ENCODE measurements at places on chromosomes 4 and X.

GRCh38 chr4:101291198-101291597, 56.1 kb downstream of the PPP3CA start:
- DNase-seq = no peak

DNA sequence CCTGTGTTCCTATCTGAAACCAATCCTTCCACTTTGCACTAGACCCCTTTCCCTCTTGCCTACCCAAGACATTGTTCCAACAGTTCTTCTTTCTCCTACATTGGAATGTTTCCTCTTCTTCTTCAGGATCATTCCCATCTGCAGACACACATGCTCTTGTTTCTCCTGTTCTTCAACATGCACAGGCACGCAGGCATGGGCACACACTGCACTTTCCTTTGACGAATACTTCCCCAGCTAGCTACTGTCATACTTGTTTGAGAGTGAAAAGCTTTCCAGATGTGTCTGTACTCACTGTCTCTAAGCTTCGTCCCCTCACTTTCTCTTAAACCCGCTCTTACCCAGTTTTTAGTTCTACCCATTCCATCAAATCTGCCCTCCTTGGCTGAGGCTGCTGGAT, 31.8 kb upstream of the ERVMER34-1 start:
- DNase-seq = no peak

GRCh38 chrX:3584415-3584996, 128.9 kb downstream of the PRKX start:
- DNase-seq = no peak

DNA sequence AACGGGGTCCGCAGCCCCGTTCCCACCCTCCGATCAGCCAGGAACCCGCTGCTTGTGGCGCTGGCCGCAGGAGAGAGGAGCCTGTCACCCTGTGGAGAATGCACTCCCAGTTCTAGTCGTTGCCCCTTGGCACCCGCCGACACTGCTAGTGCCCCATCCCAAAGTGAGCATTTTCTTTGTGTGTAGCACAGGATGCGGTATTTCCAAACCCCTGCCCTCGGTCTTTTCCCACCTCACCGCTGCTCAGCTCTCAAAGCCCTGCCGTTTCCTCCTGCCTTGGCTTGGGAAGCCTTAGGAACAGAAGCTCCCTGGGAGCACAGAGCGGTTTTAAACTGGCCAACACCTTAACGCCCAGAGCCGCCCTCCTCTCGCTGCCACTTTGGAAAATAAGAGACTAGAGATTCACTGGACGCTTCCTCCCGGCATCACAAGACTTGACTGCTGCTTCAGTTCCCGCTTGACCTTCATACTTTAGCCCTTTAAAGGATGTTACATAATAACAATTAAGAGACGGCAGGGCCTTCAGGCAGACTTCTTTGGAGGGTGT, 772 bp downstream of the CYP4V2 start:
- DNase-seq = no peak

- no peak for DNase-seq
Observed at GRCh38 chr4:145635117-145635516, 15.9 kb downstream of the MMAA start.

DNA sequence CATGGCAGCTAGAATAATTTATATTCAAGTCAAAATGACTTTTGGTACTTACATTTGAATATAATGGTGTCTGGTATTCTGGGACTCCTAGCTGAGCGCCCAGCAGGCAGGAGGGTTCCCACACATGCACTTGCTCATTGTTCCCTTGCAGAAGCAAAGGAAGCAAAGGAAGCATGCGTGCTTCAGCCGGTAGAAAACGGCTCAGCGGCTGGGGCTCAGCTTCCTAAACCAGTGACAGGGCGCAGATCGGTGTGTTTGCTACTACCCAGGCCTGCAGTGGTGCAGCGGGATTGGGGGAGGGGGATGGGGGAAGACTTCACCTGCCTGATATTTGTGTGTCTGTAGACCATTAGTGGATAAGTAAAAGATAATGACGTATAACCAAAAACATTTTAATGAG, 978.3 kb upstream of the TENM3 start:
- no peak for DNase-seq

DNA sequence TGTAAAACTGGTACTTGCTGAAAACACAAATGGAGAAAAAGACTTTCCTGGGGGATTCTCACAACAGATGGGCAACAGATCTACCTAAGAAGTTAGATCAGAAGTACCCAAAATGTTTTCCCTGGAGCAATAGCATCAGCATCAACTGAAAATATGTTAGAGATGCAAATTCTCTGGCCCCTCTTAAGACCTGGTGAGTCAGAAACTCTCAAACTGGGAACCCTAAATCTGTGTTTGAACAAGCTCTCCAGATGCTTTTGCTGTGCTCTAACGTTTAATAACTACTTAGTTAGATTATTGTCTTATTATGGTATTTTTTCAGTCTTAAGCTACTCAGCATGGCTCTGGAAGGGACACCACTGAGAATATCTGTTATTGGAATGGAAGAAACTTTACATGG, 55.2 kb upstream of the TRPC3 start:
- DNase-seq = no peak

- no peak for DNase-seq
Observed at GRCh38 chr4:173319696-173320095, 14.5 kb downstream of the HMGB2 start.

DNA sequence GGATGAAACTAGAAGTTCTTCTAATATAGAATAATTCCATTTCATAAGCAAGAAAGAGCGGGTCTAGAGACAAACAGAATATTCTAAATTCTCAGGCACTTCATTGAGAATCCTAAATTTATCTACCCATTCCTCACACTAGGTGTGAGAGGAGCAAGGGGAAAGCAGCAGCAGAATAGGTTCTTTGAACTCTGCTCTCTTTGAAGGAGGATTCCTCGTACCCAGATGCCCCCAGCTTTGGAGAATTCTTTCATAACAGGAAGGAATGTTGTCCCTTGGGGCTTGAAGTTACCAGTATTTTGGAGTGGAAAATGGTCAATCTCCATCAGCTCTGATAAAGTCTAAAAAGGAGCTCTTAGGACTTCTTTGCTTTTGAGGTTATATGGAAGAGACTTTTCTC, 59.7 kb upstream of the RASGEF1B start:
- DNase-seq = no peak

GRCh38 chrX:52983321-52984000, 25.1 kb upstream of the FAM156A start:
- no peak for DNase-seq

DNA sequence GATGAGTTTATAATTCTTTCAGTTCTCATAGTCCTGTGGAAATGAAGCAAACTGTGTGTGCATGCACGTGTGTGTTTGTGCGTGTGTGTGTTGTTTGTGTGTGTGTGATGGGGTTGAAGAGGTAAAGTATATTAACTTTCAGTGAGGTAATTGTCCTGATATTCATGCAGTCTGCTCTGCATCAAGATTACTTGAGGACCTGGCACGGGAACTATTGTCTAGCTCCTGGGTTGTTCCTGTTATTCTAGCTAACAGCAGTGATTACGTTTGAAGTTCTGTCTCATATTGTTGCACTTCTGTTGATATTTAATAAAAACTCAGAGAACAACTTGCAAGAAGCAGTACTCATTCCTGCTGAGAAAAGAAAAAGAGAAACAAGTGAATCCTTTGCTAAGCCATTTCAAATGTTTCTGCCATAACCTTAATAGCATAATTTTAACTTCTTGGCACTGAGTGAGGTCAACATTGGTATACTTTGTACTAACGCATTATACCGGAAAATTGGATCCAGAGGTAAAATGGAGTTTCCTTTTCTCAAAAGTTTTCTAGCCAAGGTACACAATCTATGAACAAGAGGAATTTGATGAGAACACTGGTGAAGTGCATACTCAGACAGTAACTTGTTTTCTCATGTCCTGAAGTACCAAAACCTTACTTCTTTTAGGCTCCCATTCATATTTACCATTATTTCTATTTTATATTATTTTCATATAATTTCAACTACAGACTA, 113.2 kb downstream of the SPCS3 start:
- no peak for DNase-seq

DNA sequence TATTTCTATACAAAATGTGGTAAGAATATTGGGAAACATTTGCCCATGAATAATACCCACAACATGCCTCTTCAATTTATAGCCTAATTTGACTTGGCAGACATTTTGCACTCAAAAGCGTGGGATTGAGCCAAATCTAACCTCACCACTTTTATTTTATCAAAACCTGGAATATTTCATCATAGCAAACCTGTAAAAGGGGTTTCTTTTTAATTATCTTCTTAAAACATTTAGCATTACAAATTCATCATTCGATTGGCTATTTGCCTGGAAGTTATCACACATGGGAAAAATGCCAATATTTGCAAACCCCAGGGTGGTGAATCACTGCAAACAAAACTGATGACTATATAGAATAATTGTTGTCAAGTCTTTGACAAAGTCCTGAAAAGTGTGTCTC, 56.2 kb downstream of the VCX3B start:
- DNase-seq = no peak

DNA sequence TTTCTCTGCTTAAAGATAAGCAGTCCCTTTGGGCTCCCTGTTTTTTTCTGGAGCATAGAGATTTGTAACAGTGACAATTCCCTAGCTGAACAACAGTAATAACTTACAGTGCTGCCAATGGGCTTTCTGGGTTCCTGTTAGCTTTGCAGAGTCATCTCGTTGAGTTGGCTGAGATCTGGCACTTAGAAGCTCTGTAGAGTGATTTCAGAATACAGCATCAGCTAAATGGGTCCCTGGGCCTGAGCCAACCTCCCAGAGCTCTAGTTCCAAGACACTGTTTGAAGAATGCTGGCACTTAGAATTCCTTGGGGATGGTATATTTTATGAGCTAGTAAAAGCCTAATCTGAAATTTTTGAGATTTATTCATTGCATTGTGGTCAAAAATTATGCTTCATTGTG, 43.5 kb upstream of the SERTM2 start:
- DNase-seq = no peak

- DNase-seq = no peak
Observed at GRCh38 chr4:6856391-6856790, 53.2 kb upstream of the TBC1D14 start.

All from stimulated activated CD8-positive, alpha-beta memory T cell treated with anti-CD3 and anti-CD28 coated beads, Interleukin-2, amount 100 ng/mL, for 48 hours (primary cell).